Transverse colon (tissue), 4 donors: ENCODE measurements at places on chromosomes 1 and 21.

GRCh38 chr21:34510148-34511142 is 1.6 kb downstream of the KCNE1 start:
- peak; percentile 88 for DNase-seq

- no peak for DNase-seq
These were observed 89.8 kb downstream of the ADSS2 start for GRCh38 chr1:244361764-244362473.

GRCh38 chr1:230424391-230425251 is 1.5 kb downstream of the PGBD5 start:
- no peak for DNase-seq

DNA sequence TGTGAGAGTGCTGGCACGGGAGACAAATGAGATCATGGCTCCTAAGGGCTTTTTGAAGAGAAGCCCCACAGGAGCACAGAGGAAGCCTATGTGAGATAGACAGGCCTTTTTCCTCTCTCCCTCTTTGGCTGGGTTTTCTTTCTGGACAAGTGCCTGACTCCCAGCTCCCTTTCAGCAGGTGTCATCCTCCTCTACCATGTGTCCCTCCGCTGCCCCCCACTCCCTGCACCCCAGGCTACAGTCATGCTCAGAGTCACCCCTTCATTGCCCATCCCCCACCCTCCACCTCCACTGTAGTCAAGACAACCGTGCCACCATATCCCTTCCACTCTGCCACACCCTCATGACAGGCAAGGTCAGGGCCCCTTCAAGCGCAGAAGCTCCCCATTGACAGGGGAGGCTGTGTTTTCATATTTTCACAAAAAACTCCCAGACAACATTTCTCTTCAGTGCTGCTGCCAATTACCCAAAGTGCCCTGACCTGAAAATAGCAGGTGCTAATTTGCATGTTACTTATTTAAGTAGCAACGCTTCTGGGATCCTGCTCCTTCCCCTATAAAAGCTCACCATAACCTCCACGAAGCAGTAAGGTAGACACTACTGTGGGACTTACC is 92.1 kb upstream of the IPO9 start:
- DNase-seq: no peak

DNA sequence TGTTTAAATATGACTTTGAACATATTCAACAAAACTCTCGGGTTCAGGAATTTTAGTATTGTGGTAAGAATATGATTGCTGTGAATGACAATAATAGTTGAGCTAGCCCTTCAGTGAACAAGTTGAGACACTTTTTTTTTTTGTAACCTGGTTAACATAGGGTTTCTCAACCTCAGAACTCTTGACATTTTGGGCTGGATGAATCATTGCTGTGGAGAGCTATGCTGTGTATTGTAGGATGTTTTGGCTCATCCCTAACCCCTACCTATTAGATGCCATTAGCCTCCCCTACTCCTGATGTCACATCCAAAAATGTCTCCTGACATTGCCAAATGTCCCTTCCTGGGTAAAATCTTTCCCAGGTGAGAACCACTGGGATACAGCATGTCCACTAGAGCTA is 113.7 kb downstream of the RUNX1 start:
- DNase-seq: no peak

- DNase-seq: no peak
These were observed 1173.8 kb upstream of the TMPRSS15 start for GRCh38 chr21:19577381-19577780.

- no peak for DNase-seq
These were observed 51.3 kb downstream of the GPR161 start for GRCh38 chr1:168085401-168085872.

DNA sequence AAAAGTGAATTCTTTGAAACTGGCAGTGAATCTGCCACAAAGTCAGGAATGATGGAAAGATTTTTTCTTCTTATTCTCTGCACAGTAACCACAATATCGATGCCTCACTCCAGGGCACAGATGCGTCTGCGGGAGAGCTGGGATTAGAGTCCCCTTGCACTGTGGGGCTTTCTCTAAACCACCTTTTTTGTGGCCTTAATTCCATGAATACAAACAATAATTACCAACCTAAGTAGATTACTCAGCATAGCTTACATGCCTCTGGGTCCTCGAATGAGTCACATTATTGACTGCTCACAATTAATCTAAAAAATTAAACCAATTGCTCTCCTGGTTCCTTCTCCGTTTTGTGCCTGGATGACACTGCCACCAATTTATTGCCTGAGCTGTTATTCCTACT is 125.8 kb downstream of the KAZN start:
- no peak for DNase-seq

- DNase-seq: peak; percentile 51
These were observed 13.3 kb downstream of the TRIM11 start for GRCh38 chr1:228393268-228393701.

- DNase-seq: no peak
These were observed 115.2 kb downstream of the NGF start for GRCh38 chr1:115222616-115223402.

- no peak for DNase-seq
These were observed 831 bp downstream of the CSRP1 start for GRCh38 chr1:201506092-201506491.

DNA sequence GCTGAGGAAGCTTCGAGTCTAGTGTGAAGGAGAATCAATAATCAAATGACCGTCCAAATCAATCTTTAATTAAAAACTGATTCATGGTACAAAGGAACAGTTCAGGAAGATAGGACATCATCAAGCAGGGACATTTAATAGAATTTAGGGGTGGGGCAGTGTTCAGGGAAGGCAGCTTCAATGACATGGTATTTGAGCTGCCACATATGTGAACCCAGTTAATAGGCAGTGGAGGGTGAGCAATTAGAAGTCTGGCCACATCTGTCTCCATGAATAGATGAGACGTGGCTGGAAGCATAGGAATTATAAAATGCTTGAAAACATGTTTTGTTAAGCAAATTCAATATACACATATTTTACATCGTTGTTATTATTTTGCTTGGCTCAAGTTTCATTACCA is 362.7 kb downstream of the PRDM2 start:
- no peak for DNase-seq

- DNase-seq: no peak
These were observed 239.1 kb upstream of the SGIP1 start for GRCh38 chr1:66294707-66295370.

GRCh38 chr1:6906783-6907182 is 121.5 kb downstream of the CAMTA1 start:
- DNase-seq: no peak

GRCh38 chr1:152148981-152149380 is 10.0 kb downstream of the RPTN start:
- no peak for DNase-seq

DNA sequence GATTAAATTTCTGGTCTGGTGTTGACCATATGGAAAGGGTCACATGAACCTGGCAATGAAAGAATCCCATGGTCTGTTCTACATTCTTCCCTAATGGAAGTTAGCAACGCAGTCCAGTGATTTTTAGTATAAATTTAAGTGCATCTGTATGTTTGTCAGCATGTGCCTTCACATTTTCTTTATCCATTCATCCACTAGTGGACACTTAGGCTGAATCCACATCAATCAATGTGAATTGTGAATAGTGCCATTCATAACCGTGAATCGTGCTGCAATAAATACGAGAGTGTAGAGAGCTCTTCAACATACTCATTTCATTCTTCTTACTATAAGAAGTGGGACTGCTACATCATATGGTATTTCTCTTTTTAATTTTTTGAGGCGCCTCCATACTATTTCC is 12.7 kb upstream of the IFI16 start:
- no peak for DNase-seq

GRCh38 chr1:165063181-165063965 is 293.1 kb downstream of the LMX1A start:
- DNase-seq: no peak

GRCh38 chr1:198932351-198932991 is 293.6 kb downstream of the PTPRC start:
- DNase-seq: no peak

GRCh38 chr1:119027759-119028158 is 39.6 kb upstream of the TBX15 start:
- DNase-seq: no peak

DNA sequence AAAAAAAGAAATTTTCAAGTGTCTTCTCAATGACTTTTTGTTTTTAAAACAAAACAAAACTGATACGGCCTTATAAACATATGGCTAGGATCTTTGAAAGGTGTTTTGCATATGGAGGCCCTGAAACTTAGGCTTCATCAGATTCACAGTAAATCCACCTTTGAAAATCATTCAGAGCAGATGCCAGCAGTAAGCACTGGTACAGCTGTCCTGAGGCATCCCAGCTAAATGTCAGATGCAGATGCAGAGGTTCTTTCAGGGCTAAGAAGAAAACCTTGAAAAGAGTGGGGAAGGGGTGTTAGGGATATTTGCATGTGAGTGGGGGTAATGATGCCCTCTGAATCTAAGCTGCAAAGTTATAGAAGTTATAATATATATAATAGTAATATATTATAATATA is 56.2 kb upstream of the GNG12 start:
- no peak for DNase-seq

- no peak for DNase-seq
These were observed 169.3 kb upstream of the ZP4 start for GRCh38 chr1:238060061-238060460.

- DNase-seq: no peak
These were observed 123.6 kb downstream of the PEX14 start for GRCh38 chr1:10598389-10598702.

DNA sequence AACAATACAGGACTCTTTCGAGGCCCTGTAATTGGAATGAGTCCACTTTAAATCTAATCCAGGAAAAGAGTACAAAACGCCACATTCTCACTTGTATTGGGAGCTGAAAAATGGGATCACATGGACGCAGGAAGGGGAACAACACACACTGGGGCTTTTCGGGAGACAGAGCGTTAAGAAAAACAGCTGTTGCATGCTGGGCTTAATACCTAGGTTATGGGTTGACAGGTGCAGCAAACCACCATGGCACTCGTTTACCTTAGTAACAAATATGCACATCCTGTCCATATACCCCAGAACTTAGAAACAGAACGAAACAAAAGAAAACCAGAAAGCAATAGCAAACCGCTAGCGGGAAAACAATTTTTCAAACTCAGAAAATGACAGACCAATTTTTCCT is 1532.7 kb upstream of the TPTE start:
- DNase-seq: no peak

- no peak for DNase-seq
These were observed 14.1 kb downstream of the DNASE2B start for GRCh38 chr1:84412316-84412942.

- no peak for DNase-seq
These were observed 313.4 kb upstream of the FMN2 start for GRCh38 chr1:239778208-239778813.

DNA sequence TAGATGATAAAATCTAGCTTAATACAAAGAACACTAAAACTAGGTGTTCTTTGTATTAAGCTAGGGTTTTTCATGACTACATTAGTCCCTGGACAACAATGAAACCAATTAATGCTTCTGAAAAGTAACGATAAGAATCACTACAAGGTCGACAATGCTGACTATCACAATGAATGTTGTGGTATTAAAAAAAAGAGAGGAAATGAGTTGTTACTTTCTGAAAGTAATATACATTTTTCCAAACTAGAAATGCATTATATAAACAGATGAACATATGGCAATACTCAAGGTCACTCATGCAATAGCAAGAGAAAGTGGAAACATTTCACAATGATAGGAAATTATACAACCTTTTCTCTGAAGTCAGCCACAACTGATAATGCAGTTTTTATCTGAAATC is 19.0 kb downstream of the DPH5 start:
- DNase-seq: no peak

GRCh38 chr21:34576041-34576511 is 38.8 kb downstream of the RCAN1 start:
- no peak for DNase-seq

DNA sequence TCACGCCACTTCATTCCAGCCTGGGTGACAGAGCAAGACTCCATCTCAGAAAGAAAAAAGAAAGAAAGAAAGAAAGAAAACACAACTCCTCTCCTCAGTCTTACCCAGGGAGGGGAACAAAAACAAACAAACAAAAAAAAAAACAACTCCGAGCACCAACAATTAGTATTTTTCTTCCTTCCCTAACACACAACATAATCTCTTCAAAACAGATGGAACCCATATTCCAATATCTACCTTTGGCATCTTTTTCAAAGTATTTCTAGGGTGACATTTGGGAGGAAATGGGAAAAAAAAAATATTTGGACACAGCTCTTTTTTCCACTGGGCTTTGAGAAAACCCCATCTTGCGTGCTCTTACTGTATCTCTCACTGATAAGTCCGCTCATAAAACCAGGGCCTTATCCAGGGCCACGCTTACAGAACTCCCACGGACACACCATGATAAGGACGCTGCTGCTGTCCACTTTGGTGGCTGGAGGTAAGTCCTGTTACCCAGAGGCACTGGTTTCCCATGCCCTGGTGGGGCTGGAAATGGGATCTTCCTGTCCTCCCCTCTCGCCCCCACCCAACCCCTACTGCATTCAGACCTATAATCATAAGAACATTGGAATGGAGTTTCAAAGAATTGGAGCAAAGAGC is at the start of gene CELA2A:
TSS of gene CELA2A (plus strand) at position 420 of the 642 bp plus-strand sequence. CDS start at position 442, 22 bp downstream.
- DNase-seq: no peak

GRCh38 chr1:53896635-53897229 is 2.7 kb downstream of the DIO1 start:
- no peak for DNase-seq

DNA sequence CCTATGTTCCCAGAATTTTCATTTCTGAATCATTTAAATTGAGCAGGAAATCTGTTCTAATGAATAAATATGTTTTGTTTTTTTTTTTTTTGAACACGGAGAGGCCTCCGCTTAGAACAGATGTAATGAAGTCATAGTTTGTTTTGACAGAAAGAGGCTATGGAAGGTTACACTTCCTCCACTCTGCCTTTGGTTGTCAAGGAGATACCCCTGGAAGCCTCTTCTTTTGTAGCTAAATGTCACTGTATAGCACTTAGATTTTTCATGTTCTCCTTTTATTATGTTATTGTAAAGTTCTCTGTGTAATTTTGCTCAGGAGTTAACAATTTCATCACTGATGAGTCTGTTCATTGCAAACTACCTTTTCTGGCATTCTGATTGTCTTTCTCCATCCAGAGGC is 22.7 kb upstream of the GNG12 start:
- DNase-seq: no peak

DNA sequence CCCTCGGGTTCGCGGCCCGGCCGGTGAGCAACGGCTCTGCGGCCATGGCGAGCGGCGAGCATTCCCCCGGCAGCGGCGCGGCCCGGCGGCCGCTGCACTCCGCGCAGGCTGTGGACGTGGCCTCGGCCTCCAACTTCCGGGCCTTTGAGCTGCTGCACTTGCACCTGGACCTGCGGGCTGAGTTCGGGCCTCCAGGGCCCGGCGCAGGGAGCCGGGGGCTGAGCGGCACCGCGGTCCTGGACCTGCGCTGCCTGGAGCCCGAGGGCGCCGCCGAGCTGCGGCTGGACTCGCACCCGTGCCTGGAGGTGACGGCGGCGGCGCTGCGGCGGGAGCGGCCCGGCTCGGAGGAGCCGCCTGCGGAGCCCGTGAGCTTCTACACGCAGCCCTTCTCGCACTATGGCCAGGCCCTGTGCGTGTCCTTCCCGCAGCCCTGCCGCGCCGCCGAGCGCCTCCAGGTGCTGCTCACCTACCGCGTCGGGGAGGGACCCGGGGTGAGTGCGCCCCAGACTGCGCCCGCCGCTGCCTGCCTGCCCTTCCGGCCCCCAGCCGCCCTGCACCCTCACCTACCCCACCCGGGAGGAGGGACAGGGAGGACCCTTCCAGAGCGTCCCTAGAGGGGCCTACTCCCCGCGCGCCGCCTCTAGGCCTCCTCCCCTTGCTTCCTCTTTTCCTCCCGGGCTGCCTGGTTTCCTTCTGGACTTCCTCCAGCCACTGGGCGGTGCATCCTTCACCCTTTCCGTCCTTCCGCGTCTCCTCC is at the start of gene RNPEP:
TSS of gene RNPEP (plus strand) at position 26 of the 757 bp plus-strand sequence. CDS start at position 45, 19 bp downstream.
- DNase-seq: peak; percentile 83

GRCh38 chr1:52919051-52919722 is 2.4 kb downstream of the ECHDC2 start:
- DNase-seq: no peak
